ENCODE measurements at places on chromosomes 7 and 10.
A peak's percentile ranks its signal among the peaks of the same experiment; 100 is the strongest.

DNA sequence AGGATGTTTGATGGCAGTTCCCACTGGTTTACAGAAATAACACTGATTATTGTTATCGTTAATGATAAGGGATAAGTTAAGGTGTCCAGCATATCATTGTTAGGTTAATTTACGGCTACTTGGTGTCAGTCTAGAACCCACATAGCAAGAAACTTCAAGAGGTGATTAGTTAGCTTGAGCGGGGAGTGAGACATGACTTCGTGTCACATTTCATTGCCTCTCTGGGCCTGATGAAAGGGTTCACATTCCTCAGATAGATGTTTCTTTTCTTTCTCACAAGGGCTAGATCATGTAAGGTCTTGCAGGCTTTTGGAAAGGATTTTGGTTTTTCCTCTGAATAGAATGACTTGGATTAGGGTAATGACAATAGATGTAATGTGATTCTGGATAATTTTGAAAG lies 26.7 kb downstream of the WAC start:
- no peak for DNase-seq

GRCh38 chr7:44322631-44323363 lies 2.6 kb downstream of the CAMK2B start:
- DNase-seq, result no peak

DNA sequence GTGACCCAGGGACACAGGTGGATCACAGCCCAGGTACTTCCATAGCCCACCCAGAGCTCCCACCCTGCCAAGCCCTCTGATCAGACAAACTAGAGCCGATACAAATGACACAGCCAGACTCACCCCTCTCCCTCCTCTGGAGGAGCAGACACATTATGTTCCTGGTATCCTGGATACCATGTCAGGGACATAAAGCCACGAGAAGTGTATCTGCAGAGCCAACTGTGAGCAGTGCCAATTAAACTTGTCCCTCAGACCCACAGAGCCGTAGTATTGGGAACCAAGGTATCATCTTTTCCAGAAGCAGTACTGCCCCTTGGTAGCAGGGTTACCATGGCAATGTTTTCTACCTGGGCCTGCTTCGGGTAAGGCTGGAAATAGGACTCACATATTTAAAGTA lies 47.3 kb upstream of the CPXM2 start:
- DNase-seq, result no peak

- DNase-seq, result no peak
Observed at GRCh38 chr7:5339955-5340354, 57.2 kb downstream of the SLC29A4 start.

GRCh38 chr10:86960003-86960862 lies 1.8 kb downstream of the SNCG start:
- DNase-seq, result peak; percentile 49

DNA sequence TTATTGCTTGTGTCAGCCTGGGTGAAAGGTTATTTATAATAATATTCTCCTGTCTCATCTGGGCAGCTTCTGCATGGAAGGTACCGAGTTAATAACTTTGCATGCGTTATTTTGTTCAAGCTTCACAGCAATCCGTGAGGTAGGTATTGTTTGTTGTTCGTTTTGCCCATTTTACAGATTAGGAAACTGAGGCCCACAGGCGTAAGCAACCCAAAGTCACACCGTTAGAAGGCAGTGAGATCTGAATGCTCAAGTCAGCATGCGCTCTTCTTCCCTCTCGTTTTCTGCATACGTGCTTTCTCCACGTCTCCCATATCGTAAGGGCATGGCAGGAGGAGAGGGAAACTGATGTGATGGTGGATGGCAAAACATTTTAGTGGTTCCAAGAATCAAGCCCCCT lies 34.1 kb downstream of the LHPP start:
- DNase-seq, result no peak

GRCh38 chr7:483656-484355 lies 35.8 kb downstream of the PDGFA start:
- DNase-seq, result no peak

GRCh38 chr7:28858206-28858605 lies 99.9 kb downstream of the TRIL start:
- DNase-seq, result no peak

DNA sequence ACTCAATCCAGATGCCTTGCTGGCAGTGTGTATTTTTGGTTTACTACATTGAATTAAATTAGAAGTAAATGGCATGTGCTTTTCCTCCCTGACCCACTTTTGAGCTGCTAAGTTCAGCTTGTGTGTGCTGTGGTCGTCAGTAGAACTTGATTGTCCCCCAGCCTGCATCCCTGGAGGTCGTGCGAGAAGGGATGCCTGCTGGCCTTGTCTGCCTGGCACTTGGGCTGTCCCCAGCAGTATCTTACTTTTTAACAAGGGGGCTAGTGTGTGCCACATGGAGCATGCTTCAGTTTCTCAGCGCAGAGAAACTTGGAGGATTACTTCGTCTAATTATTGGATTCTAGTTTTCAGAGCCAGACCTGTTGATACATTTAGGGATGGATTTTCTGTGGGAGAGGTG lies 80.2 kb downstream of the ADCY1 start:
- DNase-seq, result no peak

- DNase-seq, result no peak
Observed at GRCh38 chr7:134388336-134389019, 70.4 kb downstream of the AKR1B1 start.

DNA sequence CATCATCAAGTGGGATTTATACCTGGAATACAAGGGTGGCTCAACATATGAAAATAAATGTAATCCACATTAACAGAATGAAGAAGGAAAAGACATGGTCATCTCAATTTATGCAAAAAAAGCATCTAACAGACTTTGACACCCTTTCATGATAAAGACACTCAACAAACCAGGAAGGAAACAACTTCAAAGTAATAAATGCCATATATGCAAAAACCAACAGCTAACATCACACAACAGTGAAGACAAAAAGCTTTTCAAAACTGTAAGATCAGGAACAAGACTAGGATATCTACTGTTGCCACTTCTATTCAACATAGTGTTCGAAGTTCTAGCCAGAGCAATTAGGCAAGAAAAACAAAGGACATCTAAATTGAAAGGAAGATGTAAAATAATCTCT lies 22.9 kb downstream of the TNPO3 start:
- no peak for DNase-seq

DNA sequence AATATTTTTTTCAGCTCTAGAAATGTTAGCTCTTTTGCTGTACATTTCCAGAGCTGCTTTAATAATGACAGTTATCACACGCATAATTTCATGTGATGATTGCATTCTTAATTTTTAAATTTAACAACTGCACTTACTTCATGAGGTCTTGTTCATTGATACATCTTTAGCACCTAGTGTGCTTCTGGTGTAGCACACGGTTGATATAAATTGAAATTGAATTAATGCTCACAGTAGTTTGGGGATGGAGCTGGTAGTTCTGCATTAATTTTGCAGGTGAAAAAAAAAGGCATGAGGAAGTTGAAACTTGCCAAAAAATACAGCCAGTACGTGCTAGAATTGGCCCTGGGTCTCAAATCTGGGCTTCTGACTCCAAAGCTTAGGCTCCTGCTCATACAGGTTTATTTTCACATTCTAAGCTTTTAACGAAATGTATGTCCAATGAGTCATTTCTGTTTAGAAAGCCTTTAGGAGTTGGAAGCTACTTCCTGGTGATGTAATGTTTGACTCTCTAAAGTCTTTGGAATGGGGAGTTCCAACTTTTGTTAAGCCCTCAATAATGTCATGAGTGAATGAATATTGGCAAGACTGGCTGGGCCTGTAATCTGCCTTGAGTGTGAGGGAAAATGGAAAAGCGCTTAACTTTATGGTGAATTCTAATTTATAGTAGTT lies 62.5 kb downstream of the DAGLB start:
- no peak for DNase-seq

GRCh38 chr7:31069860-31070555 lies 17.9 kb downstream of the ADCYAP1R1 start:
- peak; percentile 8 for DNase-seq

- no peak for DNase-seq
Observed at GRCh38 chr7:85038466-85038865, 148.4 kb downstream of the SEMA3D start.

DNA sequence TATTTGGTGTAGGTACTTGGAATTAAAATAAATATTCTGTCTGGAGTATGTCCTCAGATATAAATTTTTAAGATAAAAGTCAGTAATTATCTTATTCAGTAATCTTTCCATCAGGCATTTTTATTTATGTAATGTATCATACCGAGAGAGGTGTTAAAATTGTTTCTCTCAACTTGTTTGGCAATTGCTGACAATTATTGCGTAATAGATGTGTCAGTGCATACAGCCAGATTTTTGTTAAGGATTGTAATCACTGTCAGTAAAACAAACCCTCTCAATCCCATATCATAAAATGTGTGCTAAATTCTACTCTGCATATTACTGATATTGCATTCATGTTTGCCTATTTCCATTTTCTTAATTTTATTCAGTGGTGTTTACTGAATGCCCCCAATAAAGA lies 69.2 kb downstream of the CNTNAP2 start:
- DNase-seq, result no peak

- DNase-seq, result no peak
Observed at GRCh38 chr7:95322396-95322795, 1.9 kb downstream of the PON1 start.

DNA sequence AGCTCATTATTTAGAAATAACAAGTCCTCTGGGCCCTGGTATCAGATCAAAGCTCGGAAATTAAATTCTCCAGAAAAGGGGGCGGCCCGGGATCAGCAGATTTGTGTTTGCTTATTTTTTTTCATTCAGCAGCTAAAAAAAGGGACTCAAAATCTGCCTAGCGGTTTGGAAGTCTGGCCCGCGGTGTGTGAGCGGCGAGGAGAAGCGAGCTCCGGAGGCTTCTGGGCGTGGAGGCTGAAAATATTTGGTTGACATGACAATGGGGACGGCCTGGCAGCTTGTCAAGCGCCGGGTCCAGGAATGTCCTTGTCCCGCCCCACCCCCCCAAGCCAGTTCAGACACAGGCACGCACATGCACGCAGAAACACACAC lies 43.4 kb downstream of the FOXL3 start:
- peak; percentile 88 for DNase-seq

DNA sequence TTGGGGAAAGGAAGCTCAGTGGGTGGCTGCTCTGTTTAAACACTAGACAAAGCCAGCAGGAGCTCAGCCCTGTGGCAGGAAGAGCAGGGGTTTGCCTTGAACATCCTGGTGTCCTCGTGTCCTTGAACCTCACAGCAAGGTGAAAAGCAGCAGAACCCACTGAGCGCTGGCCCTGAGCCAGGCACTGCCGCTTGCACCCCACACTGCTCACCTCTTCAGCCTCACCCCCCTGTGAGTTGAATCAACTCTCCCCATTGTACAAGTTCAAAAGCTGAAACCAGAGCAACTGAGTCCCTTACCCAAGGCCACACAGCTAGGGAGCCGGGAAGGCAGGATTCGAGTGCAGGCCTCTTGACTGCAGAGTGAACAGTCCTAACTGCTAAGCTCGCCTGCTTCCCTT lies 32.0 kb downstream of the SLC29A3 start:
- no peak for DNase-seq

GRCh38 chr10:92830478-92831389 lies 17.6 kb upstream of the EXOC6 start:
- DNase-seq, result no peak

DNA sequence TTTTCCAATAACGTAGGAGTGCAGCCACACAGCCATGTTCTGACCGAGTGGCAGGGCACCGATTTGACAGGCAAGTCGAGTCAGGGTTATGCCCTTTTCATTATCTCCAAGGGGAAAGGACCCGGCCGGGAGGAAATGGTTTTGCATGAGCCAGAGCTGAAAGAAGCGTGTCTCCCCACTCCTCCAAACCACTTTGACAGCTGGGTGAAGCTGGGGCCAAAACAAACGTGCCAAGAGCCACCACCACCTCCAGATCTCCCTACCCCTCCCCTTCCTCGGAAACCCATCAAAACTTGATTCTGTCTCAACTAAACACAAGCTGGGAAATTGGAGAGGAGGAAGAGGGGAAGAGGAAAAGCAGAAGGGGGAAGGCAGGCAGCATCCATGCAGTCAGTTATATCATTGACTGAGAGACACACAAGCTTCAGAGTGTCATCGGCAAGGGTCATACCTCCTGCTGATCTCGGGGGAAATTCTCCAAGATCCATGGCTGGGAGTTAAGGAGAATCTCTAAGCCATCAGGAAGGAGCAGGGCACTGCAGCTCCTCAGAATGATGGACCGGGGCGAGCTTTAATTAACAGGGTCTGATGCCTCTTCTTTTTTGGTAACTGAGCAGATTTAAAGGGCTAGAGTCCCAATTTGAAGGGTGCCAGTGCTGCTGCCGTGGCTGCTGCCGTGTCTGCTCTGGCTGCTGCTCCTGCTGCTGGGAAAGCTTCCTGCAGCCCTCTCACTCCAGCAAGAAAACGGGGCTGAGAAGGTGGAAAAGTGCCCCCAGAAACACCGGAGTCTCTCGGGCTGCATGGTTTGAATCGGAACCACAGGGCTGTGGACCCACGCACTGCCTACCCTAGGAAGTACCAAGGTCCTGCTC lies 34.7 kb upstream of the CALN1 start:
- DNase-seq, result no peak

- no peak for DNase-seq
Observed at GRCh38 chr10:132674311-132674710, 111.6 kb downstream of the NKX6-2 start.
